Activated gamma-delta T cell treated with Interleukin-2 at 50 U/mL for 16 hours (primary cell): ENCODE measurements at places on chromosomes 16 and 17.

GRCh38 chr17:56457501-56457900 lies 136.0 kb upstream of the NOG start:
- no peak for DNase-seq

DNA sequence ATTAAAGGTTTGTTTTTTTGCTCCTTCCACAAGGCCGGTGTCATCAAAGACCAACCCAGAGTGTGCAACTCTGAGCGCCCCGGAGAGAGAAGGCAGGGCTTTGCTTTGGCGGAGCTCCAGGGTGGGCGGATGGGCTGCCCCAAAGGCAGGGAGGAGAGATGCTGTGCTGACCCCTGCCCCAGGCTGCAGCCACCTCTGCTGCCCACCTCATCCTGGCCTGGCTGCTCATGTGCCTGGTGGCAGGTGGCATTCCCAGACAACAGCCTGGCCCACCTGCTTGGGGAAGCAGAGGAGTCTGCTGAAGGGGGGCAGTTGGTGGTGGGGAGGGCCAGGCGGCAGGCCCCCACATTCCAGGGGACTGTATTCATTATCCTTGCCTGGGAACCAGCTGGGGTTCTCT lies 122.1 kb downstream of the SDK2 start:
- no peak for DNase-seq

DNA sequence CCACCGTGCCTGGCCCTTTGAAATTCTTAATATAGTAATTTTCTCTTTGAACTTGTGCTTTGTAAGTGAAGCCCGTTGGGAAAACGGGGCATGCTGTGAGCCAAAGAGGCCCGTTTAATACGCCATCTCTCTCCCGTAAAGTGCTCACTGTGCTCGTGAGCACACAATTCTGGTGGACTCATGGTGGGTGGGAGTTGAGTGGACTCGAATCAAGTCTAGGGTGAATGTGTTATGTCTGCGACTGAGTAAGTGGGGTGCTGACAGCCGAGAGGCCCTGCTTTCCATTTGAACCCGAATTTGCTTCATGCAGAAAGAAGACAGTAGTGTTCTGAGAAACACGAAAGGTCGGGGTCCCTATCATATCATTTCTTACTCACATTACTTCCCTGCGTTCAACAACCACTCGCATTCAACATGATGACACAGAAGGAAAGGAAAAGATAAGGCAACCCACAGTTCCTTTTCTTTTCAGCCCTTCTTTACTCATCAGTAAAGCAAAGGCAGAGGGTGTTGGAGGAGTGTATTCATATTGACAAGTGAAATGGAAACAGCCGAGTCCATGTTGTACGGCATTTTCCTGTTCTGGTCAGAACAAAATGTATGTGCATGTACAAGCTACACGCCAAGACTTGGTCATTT lies 4.8 kb upstream of the ATP2A3 start:
- DNase-seq = no peak

- DNase-seq = no peak
These were observed 20.5 kb downstream of the SLC7A6 start for GRCh38 chr16:68284847-68285246.

GRCh38 chr17:45893725-45894021 lies 681 bp upstream of the MAPT start:
- DNase-seq = no peak

- no peak for DNase-seq
These were observed 64.4 kb upstream of the CDC42EP4 start for GRCh38 chr17:73376152-73376551.

GRCh38 chr17:39196241-39196807 lies 1.1 kb downstream of the CACNB1 start:
- DNase-seq = no peak

- no peak for DNase-seq
These were observed 8.4 kb downstream of the SLC25A10 start for GRCh38 chr17:81720267-81721071.

- DNase-seq = no peak
These were observed 112.8 kb downstream of the CLEC16A start for GRCh38 chr16:11056993-11057649.

GRCh38 chr16:83568345-83568744 lies 239.4 kb upstream of the HSBP1 start:
- no peak for DNase-seq

GRCh38 chr17:13518261-13519000 lies 83.3 kb downstream of the HS3ST3A1 start:
- DNase-seq = no peak

DNA sequence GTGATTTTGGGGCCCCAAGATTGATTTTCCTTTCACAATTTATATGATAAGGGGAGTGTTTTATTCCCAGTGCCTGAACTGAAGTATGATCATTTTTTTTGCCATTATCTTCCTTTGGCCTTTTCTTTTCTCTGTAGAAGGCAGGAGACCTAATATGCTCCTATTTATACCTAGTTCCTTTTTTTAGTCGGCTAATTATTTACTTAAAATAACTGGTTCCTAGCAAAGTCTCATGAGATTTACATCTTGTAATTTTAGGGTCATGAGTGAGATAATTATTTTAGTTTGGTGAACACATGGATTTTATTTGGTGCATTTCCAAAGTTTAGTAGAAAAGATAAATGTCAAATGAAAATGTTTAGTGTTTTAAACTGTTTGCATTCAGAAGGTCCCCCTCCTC lies 24.8 kb downstream of the SEC14L1 start:
- DNase-seq = no peak

GRCh38 chr17:31291820-31292219 lies 5.2 kb downstream of the OMG start:
- DNase-seq = no peak

GRCh38 chr17:18039535-18040260 lies 490 bp downstream of the GID4 start:
- no peak for DNase-seq

DNA sequence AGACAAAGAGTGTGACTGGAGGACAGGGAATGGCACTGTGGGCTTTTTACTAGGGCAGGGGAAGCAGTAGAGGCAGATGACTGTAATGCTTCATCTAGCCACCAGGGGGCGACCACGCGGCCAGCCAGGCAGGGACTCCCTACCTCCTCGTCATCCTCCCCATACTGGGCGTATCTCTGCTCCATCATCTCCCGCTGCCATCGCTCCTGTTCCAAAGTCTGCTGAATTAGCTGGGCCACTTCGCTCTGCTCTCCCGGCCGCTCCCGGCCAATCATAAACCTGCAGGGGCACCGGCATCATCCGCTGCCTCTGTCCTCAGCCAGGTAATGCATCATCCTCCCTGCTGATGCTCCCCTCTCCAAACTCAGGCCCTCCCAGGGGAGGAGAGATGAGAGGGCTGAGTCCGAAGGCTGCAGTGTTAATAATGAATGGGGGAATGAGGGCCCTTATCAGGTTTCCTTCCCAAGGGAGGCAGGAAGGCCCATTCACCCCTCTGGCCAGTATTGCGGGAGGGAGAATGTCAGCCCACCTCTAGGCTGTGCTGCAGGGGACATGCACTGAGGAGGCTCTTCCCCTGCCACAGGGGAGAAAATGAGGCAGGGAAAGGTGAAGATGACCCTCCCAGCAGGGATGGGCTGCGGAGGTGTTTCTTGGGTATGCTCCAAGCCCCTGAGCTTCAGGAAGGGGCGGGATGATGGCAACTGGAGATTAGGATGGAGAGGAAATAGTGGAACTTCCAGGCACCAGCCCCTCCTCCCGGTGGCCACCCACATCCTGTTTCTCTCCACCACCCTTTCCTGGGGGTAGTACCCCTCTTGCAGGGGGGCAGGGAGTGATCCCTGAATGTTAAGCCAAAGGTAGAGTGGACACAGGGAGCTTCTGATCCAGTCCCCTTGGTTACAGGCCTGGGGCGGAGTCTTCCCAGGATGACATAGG lies 10.3 kb upstream of the SAMD14 start:
- DNase-seq = peak; percentile 80

GRCh38 chr16:81466356-81466980 lies 21.9 kb downstream of the CMIP start:
- no peak for DNase-seq

DNA sequence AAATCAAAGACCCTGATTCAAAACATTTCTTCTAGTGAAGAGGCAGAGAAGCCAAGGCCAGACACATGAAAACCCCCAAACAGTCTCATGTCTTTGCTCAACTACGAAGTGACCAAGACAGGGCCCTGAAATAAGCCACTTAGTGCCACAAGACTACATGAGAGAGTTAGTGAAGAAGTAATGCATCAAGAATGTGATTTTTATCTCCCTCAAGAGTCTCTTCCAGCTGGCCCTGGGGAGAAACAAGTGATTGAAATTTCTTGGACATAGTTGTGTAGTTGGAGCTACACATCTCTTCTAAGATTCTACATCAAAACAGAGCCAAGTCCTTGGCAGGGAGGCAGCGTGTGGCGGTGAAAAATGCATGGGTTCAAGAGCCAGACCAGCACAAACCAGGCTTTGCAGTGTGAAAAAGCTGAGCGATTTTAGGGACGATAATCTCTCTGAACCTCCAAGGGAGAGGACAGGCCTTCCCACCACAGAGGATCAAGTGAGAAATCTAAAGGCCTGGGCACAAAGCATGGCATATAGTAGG lies 30.6 kb downstream of the LYRM1 start:
- DNase-seq = no peak

DNA sequence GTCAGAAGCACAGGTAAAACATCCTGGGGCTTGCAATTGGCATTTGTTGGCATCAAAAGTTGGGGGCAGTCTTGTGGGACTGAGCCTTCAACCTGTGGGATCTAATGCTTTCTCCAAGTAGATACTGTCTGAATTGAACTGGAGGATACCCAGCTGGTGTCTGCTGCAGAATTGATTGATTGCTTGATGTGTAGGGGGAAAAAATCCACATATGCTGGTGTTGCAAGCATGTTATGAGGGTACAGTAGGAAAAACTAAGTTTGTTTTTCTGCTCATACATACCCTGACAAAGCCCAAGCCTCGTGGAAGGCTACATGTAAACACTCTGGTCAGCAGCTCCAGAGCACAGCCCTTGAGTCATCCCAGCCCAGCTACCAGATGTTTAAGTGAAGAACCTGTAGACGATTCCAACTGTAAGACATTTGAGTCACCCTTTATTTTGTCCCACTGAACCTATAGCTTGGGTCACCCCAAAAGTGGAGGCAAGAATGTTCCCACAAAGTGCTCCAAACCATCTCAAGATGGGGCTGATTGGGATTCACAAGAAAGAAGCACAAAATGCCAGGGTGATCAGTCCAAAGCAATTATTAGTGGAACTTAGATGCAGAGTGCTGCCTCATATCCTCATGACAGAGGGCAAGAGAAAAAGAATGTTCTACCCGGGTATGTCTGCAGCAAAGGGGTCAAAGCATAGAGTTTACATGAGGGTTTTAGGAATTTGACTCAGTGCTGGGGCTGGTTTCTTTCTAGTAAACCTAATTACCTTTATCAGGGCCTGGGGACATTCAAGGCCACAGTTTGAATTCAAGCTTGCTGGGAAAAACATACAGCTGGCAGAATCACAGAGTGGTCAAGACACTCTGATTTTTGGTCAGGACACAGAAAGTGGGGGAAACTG lies 9.6 kb upstream of the APPBP2 start:
- DNase-seq = no peak

- DNase-seq = no peak
These were observed 229.0 kb upstream of the NLRP1 start for GRCh38 chr17:5813357-5813756.

DNA sequence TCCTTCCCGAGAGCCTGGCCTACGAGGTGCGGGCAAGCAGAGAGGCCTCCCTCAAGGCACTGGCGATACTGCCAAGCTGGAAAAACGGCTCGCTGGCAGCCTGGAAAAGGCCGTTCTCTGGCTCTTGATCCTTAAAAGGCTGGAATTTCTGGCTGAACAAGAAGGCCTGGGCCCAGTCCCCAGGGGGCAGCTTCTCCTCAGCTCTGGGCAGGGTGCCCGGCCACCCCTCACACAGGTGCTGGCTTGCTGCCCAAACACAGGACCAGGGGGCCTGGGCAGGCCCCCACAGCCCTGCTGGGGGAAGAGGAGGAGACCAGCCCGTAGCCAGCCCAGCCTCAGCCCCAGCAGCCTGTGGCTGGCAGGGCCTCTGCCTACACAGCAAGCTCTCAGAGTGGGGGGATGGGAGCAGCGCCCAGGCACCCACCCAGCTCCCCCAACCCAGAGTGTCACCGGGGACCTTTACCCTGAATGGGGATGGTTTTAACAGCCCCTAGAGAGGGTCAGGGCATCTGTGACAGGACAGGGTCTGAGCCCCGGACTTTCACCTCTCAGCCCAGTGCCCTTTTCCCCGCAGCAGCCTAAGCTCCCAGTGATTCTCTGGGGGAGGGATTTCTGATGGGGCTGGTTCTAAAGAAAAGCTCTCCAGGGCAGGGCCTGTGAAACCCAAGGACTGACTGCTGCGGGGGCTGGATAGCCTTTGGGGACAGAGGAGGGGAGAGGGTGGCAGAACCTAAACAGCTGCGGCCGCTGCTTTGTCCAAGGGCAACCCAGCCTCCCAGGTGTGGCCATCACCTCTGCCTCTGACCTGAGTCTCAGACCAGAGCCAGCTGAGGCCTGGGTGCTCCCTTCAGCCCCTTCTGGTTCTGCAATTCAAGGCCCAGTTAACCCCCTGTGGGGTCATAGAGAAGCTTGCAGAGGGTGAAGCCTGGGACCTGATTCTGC lies 38.6 kb upstream of the TOB1 start:
- no peak for DNase-seq

DNA sequence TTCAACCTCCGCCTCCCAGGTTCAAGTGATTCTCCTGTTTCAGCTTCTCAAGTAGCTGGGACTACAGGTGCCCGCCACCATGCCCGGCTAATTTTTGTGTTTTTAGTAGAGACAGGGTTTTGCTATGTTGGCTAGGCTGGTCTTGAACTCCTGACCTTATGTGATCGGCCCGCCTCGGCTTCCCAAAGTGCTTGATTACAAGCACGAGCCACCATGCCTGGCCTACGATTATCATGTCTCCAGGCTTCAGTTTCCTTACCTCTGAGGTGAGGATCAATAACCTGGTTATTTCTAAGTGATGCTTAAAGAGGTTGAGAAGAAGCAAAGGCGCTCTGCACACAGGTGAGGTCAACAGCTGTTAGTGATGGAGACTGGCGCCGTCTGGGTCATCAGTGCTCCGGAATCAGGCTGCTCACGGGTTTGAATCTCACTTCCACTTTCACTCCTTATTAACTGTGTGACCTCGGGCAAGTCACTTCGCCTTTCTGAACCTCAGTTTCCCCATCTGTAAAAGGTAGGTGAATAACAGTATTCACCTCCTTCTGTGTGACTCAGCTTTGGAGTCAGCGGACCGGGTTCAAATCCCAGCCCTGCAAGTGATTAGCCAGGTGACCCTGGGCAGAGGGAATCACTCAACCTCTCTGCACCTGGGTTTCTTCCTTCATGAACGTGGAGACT lies 745 bp upstream of the ABCC1 start:
- DNase-seq = no peak

DNA sequence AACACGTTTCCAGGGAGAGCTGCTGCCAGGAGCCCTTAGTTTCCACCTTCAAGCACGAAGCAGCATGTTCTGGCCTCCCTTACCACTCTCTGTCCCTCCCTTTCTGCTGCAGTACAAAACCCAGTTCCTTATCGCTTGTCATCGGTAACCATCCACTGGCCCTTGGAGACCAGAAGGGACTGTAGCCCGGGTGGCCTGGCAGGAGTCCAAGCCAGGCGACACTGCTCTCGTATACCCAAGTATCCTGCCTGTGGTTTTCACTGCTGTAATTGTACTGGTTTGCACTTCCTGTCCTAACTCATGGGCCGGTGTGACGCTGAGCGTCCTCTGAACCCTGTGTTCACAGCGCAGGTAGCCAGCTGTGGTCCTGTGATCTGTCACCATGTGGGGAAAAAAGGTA lies 81.1 kb downstream of the MAF start:
- no peak for DNase-seq
